ENCODE measurements at places on chromosomes 16 and 17.

GRCh38 chr16:75219838-75220237, 1.1 kb downstream of the CTRB1 start:
- DNase-seq = peak; percentile 16

DNA sequence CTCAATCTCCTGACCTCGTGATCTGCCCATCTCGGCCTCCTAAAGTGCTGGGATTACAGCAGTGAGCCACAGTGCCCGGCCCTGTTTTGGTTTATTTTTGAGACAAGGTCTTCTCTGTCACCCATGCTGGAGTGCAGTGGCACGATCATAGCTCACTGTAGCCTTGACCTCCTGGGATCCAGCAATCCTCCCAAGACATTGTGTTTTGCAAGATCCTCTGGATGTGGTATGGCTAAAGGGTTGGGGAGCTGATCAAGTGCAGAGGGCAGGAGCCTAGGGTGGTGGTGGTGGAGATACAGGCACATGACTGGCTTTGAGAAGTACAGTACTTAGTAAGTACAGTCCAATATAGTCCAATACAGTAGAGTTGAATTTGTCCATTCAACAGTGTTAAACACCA, 16.6 kb upstream of the TNS4 start:
- DNase-seq = no peak

DNA sequence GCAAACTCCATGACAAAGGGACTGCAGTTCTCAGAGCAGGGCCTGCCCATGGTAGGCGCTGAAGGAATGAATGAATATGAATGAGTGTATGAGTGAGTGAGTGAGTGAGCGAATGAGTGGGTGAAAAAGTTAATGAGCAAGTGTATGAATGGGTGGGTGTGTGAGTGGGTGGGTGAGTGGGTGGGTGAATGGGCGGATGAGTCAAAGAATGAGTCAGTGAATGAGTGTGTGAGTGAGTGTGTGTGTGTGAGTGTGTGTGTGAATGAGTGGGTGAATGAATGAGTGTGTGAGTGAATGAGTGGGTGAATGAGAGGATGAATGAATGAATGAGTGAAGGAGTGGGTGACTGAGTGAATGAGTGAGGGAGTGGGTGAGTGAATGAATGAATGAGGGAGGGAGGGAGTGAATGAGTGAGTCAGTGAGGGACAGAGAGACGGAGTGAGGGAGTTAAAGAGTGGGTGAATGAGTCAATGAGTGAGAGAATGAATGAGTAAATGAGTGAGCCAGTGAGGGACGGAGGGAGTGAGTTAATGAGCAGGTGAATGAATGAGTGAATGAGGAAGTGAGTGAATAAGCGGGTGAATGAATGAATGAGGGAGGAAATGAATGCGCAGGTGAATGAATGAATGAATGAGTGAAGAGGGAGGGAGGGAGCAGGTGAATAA, 11.1 kb upstream of the CHMP6 start:
- peak; percentile 40 for DNase-seq

DNA sequence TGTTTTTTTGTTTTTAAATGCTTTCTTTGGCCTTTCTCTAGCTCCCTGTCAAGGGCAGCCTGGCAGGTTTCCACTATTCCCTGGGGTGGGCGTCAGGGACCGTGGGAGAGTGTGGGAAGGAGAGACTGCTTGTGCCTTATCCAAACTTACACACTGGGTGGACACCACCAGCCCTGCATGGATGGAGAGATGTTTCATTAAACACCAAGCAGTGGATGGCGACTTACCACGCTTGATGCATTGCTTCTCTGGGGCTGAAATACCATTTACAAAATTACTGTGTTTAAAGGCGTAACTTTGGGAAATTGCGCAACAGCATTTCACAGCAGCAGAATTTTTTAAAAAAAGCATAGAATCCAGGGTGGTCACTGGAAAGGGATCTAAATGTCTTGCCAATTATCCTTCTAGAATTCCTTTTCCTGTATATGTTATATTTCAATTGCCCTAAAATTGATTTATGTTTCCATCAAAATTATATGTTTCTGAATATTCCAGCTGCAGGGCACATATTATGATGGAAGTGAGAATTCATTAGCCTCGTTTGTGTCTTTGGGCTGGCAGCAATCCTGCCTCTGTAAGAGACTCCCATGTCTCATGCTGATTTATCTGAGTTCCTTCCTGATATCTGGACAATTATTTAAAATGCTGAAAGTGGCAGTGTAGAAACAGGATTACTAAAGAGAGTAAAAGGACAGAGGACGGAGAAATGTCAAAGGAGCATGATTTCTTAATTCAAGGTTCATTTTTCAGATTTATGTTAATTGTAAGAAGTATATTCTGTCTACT, 247.3 kb downstream of the GRIN2A start:
- no peak for DNase-seq

- no peak for DNase-seq
Measured at GRCh38 chr17:50209472-50210239, 8.2 kb upstream of the COL1A1 start.

DNA sequence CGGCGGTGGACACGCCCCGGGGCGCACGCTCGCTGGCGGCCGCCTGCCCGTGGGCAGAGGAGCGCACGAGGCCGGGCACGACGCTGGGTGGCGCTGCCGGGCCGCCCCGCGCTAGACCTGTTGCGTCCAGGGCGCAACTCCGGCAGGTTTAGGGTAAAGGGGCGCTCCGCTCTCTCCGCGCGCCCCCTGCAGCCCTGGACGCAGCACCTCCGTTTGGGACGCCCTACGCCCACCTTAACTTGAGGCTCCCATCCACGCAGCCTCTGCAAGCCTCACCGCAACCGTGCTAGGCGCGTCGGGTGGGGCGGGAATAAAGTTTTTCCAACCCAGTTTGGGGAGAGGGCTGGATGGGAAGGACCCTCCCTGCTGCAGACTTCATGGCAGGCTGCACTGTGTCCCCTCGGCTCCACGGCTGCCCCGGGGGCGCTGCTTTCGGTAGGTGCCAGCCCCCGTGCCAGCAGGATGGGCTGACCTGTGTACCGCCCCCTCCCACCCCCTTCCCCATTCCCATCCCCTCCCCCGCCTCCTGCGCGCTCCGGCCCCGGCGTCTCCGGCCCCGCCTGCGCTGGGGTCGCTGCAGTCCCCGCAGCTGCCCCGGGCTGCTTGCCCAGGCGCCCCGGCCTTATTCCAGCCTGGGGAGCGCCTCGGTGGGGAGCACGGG, at the start of gene SYT17:
Gene SYT17 (plus strand): TSS at position 531 of the 661 bp plus-strand sequence. CDS start 407 bp downstream, outside the sequence.
- DNase-seq = peak; percentile 20

DNA sequence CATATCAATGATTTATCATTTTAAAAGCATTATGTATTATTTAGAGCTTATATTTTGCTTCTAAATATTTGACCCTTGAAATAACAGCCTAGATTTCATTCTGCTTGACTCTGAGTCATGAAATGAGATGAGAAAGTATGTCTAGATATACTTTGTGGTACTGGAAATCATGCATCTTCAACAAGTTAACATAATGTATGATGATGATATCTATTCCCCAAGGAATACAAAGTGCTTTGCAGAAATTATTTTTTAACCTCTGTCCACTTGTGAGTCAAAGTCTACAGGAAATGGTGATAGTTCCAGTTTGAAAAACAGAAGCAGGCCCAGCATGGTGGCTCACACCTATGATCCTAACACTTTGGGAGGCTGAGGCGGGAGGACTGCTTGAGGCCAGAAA, 36.1 kb downstream of the GOSR1 start:
- no peak for DNase-seq

GRCh38 chr17:39208893-39209292, 8.8 kb downstream of the RPL19 start:
- no peak for DNase-seq

GRCh38 chr17:58308173-58308984, 20.2 kb downstream of the TSPOAP1 start:
- no peak for DNase-seq

- DNase-seq = no peak
Measured at GRCh38 chr17:31857920-31858641, 963 bp downstream of the COPRS start.

DNA sequence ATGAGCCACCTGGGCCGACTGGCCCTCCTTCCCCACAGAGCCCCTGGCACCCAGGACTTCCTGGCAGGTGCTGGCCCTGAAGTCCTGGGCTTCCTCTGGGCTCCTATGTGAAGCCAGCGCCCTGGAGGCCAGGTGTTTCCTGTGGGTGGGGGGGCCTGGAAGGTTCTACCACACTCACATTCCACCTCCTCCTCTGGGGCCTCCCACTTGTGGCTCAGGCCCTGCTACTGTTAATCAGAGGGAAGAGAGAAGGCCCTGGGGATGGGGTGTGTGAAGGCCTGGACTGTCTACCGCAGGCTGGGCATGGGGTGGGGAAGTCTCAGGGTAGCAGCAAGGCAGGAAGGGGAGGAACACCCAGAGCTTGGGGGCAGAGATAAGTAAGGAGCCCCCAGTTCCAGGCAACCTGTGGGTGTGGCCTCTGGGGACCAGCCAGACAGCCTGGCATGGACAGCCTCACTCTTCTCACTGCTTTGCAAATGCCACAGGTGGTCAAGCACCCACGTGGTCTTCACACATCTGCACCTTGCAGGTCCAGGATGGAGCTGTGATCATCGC, 111.9 kb upstream of the TNRC6C start:
- no peak for DNase-seq

GRCh38 chr16:10971560-10971961, 27.2 kb downstream of the CLEC16A start:
- DNase-seq = no peak

- DNase-seq = no peak
Measured at GRCh38 chr17:76146053-76146851, 5.2 kb upstream of the FOXJ1 start.

DNA sequence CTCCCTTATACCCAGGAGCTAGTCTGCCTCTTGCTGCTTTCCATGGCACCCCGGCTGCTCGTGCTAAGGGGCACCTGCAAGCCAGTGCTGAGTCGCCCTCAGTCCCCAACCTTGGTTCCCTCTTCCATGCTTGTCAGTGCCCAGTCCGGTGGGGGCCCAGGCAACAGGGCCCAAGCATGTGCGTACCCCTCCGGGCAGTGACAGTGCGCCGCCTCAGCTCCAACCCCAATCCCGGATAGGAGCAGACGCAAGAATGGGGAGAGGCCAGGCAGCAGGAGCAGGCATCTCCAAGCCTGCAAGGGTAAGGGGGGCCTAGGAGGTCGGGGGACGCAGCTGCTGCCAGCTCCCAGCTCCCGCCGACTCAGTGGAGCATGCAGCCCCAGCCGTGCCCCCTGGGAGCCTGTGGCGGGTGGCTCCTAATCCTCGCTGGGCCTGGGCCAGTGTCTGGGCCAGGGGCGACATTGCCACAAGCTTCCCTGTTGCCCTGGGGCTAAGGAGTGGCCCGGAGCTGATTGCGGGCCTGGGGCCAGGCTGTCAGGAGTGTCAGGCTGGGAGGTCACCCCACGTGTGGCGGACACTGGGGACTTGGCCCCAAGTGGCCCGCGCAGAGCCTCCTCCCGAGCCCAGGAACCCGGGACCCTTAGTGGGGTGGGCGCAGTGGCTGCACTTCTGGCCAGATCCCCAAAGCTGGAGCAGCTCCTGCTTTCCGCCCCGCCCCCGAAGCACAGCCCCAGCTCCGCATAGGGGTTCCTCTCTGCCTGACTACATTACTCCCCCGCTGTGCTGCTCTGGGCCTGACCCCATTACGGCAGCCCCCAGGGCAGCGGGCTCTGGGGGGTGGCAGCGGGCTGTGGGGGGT, 9.8 kb downstream of the CPD start:
- no peak for DNase-seq

- DNase-seq = no peak
Measured at GRCh38 chr16:20878682-20879147, 21.4 kb downstream of the DCUN1D3 start.

DNA sequence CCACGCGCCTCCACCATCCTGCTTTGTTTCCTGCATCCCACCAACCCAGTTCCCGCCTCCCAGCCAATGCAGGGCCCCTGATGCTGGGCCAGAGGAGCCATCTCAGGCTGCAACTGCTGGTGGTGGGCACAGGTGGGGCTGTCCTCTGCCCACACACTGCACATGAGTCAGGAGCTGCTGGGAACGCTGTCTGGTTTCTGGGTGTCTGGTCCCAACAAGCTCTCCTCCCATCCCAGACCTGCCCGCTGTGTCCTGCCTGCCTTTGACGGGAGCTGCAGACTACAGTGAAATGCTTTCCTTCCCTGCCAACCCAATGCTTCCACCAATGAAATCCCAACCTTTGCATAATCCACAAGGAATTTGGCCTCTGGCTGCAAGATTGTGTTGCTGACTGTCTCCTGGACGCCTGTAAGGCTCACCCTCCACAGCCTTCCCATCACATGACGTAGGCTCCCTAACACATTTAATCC, 98.9 kb downstream of the N4BP1 start:
- no peak for DNase-seq

GRCh38 chr17:78442648-78443218, 64.3 kb downstream of the PGS1 start:
- no peak for DNase-seq

DNA sequence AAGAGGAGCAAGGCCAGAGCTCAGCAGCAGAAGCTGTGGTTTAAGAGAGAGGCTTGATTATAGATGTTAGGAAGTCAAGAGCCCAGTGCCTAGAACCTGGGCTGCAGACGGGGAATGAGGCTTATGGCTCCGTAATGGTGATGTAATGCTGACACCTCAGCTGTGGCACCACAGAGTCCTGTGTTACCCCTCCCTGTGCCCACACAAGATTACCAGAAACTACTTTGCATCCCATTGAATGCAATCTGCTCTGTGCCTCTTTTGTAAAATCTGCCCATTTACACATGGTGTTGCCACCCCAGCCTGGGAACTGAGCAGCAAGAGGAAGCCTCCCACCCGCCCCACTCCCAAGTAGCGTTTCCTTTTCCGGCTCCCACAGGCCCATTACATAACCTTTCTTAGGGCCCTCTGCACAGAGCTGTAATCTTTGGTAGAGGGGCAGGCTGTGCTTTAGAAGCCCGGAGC, 57.0 kb downstream of the PITPNC1 start:
- DNase-seq = peak; percentile 27

DNA sequence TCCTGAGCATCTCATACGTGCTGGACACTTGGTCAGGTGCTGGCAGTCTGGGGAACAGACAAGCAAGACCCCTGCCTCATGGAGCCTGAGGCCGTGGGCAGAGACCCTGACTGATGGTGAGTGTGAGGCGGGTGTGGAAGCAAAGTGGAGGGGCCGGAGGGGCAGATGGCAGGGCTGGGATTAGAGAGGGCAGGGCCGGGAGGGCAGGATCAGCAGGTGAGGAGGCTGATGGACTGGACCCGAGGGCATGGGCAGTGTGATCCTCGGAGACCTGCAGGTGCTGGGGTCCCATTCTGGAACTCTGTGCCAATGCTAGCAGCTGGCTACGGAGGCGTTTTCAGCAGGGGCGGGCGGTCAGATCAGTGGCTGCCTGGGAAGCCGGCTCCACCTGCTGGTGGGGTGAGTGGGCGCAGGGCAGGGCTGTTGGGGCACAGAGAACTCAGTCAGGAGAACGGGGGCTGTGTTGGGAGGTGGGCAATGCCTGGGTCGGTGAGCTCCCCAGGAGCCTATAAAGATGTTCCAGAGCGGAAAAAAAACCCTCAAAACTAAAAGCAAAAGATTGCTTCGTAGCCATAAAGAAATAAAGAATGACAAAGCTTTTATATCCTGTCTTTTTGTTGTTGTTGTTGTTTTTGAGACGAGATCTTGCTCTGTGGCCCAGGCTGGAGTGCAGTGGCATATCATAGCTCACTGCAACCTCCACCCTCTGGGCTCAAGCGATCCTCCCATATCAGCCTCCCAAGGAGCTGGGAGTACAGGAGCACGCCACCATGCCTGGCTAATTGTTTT, 8.9 kb upstream of the C16orf74 start:
- DNase-seq = peak; percentile 26

GRCh38 chr17:29376667-29377270, 13.4 kb upstream of the TAOK1 start:
- DNase-seq = no peak
